ENCODE measurements at places on chromosomes 12 and 14.

DNA sequence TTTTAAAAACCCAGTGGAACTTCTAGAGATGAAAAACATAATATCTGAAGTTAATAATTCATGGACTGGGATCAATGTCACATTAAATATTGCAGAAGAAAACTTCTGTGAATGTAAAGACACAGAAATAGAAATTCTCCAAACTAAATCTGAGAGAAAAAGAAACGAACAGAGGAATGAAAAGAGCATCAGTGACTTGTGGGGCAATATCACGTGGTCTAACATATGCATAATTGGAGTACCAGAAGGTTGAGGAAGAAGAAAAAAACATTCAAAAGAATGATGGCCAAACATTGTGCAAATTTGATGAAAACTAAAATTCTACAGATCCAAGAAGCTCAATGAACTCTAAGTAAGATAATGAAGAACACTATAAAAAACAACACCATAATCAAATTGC is 130.8 kb downstream of the EFCAB11 start:
- no peak for DNase-seq

DNA sequence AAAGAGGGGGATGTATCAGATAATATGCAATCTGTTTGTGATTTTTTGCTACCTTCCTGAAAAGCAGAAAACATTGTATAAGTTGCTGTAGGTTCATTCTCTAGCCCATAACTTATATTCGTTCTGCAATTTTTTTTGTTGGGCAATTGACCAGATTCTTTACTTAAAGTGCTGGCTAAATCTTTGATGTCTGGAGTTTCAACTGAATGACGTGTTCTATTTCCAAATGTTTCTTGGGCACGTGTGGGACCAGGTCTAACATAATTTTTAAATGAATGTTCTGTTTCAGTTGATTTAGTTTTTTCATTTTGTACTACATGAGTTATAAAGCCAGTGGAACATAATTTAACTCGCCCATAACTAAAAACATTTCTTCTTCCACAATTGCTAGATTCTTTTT is 3.8 kb downstream of the MLH3 start:
- DNase-seq = no peak

GRCh38 chr14:51443195-51444018 is 203.4 kb downstream of the TMX1 start:
- no peak for DNase-seq

GRCh38 chr12:103462675-103463074 is 33.1 kb downstream of the C12orf42 start:
- no peak for DNase-seq
